ENCODE measurements at places on chromosomes 16 and 17.

- DNase-seq: no peak
These were observed 5.0 kb upstream of the KCTD11 start for GRCh38 chr17:7346761-7347614.

DNA sequence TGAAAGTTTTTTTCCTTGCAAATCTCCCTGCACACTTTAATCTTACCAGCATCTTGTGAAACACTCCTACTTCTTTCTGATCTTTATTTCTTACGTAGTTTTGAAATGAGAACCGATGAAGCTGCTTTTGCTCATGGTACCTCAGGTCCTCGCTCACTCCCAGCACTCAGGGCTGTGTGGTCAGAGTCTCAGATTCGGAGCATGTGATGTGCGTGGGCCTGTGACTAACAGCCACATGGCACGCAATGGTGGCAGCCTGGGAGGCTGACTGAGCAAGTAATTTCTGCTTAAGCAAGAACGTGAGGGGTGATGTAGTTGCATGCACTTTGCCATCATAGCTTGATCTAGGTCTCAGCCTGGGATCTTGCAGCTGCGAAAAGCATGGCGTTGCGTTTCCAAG is 624.3 kb downstream of the MAF start:
- no peak for DNase-seq

GRCh38 chr17:81026266-81027036 is 8.5 kb upstream of the BAIAP2 start:
- no peak for DNase-seq

- DNase-seq: no peak
These were observed 3.0 kb downstream of the PDZD9 start for GRCh38 chr16:21997697-21998480.

DNA sequence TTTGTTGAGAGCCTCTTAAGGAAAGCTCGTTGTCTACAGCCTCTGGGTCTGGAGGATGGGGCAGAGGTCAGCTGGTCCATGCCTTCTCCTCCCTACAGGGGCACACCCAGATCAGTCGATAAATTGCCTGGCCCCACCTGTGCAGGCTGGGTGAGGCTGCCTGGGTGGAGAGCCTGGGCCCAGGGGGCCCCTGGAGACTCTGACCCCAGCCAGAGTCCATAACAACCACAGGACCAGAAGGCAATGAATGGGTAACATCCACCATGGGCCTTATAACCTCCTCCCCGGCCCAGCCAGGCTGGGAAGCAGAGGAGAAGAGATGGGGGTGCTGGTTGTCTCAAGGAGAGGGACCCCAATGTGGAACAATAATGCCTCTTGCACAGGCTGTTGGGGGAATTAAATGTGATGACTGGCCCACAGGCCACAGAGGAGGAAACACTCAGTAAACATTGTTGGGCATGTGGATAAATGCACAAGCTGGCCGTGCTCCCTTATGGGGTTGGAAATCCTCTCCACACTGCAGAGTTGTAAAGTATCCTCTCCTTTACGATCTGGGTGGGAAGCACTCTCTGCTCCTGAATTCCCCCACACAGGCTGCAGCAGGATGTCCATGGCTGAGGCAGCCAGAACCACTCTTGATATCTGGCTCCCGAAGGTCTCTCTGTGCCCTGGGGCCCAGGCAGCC is 56.7 kb upstream of the TOB1 start:
- no peak for DNase-seq

GRCh38 chr17:58378733-58379510 is 26.9 kb upstream of the SUPT4H1 start:
- DNase-seq: no peak

- no peak for DNase-seq
These were observed 182.4 kb downstream of the TOX3 start for GRCh38 chr16:52364500-52364899.

DNA sequence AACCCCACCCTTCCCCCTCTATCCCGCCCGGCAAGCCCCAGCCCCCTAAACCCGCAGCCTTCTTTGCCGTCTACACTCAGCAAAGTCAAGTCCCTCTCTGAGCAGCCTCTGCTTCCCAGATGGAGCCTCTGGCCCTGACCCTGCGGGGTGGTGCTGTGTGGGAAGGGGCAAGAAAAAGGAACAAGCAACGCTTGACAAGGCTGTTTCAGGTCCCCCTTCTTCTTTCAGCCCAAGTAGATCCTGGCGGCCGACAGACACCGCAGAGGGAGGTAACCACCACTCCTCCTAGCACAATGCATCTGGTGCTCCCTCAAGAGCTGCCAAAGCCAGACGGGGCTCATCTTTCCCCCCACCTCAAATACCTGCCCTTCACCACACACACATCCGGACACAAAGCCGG is 178.3 kb downstream of the ENGASE start:
- DNase-seq: no peak

- DNase-seq: no peak
These were observed 253.4 kb upstream of the RPL38 start for GRCh38 chr17:73949903-73950592.

- DNase-seq: no peak
These were observed 138.8 kb downstream of the PRKCA start for GRCh38 chr17:66441101-66441661.

DNA sequence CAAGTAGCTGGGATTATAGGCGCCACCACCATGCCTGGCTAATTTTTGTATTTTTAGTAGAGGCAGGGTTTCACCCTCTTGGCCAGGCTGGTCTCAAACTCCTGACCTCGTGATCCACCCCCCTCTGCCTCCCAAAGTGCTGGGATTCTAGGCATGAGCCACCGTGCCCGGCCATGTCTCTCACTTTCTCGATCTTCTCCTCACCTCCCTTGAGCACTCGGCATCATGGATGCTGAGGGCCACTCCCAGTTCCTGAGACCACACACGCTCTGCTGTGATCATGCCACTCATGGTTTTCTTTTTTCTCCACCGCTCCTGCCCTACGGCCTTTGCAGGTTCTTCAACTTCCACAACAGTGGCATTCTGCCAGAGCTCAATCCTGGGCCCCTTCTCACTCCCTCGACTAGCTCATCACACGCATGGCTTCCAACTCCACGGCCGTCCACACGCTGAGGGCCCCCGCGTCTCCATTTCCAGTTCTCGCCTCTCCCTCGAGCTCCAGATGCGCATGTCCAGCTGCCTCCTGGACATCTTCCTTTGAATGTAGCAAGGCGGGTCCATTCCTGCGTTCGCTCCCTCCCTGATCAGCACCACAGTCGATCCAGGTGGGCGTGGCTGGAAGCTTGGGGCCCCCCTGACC is 5.5 kb upstream of the NCBP3 start:
- no peak for DNase-seq

DNA sequence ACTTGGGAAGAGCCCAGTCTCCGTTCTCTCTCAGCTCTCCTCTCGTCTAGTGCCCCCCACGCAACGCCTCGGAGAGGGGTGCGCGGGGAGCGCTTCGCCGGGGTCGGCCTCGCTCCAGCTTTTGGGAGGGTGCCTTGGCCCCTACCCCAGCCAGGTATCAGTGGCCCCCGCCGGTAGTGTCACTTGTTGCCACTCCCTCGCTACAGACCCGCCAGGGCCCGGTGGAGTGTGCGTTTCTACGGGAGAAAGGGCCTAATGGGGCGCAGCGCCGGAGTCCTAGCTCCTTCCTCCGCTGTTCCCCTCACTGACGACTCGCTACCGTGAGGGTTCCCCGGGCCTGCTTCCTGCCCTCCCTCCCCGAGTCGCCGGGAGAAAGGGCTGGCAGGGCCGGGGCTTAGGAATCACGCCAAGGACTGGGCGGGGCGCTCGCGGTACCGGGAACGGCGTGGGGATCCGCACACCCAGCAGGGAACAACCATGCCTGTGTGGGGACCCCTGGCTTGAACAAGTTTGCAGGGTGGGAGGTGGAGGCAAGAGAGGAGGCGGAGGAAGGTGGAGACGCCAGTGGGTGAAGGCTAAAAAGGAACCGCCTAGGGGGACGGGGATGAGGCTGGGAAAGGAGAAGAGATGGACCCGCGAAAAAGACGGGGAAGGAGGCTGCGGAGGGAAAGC is 997 bp upstream of the CDH11 start:
- peak; percentile 22 for DNase-seq

GRCh38 chr17:8164815-8165131 is 2.0 kb upstream of the VAMP2 start:
- DNase-seq: no peak

DNA sequence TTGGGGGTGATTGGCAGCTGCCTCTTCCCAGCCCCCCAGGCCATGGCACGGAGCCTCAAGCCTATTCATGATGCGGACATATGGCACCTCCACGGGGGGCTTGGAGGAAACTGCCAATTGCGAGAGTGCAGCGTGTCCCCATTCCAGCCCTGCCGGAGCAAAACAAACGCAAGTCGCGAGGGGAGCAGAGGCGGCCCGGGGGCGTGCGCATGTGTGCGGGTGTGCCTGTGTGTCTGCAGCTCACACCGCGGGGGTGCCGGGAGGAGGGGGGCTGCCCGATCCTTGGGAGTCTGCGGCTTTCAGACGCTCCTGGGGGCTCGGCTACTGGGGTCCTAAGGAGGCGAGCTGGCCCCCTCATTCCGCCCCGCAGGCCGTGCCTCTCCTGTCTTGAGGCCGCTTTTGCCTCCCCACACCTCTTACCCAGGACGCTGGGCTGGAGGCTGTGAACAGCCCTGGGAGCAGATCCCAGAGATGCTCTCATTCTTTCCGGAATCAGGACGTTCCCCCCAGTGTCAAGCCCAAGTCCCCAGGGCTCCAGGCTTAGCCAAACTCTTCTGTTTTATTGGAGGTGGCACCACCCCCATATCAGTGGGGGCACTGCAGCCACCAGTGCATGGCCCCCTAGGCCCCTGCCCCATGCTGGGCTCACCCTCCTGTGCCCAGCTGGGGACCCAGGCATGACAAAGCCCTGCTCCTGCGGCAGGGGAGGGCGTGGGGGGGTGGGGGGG is 29.1 kb downstream of the ENDOV start:
- DNase-seq: no peak

- no peak for DNase-seq
These were observed 4.7 kb downstream of the PLEKHG4 start for GRCh38 chr16:67283826-67284555.

GRCh38 chr16:72508191-72508590 is 336.2 kb upstream of the PMFBP1 start:
- DNase-seq: no peak

DNA sequence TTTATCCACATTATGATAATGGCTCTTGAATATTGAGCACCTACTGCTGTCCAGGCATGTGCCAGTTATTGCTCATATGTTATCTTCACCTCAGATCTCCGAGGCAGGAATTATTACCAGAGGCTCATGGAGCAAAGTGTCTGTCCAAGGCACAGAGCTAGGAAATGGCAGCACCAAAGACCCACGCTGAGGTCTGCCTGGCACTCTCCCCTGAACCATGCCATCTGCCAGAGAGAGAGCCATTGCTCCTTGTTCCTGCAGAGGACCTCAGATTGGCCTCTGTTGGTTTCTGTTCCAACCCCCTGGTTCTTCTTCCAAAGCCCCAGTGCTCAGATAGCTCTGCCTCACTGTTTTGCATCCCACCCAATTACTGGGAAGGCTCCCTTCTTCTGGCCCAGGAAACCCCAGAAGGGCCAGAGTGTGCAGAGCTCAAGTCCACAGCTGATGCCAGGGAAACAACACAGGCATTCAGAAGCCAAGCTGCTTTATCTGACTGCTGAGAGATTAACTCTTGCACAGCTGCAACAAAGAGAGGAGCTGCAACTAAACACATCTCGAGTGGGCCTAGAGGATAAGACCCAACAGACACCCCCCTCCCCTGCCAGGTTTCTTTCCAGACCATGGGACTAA is 5.9 kb downstream of the ASIC2 start:
- DNase-seq: no peak

DNA sequence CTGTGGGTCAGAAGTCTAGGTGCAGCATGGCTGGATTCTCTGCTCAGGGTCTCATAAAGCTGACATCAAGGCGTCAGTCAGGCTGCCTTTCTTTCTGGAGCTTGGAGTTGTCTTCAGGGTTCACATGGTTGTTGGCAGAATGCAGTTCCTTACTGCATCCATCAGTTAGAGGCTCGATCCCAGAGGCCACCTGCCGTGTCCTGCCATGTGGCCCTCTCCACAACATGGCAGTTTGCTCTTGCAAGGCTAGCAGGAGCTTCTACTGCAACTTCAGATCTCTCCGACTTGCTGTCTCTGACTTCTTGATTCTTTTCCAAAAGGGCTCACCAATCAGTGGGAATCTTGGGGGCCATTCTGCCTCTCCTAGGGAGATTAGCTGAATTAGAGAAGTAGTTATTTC is 11.9 kb downstream of the PITPNC1 start:
- no peak for DNase-seq

DNA sequence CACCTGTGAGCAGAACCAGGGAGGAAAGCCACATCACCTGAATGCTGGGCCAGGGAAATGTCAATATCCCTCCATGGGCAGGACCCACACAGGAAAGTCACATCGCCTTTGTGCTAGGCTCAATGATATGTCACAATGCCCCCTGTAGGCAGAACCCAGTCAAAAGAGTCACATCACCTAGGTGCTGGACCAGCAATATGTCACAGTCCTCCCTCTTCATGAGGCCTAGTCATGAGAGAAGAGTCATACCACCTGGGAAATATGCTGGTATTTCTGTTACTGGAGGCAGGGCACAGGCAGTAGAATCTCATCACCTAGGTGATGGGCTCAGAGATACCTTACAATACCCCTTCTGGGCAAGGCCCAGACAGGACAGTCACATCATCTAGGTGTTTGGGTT is 1843.4 kb downstream of the TP53TG3F start:
- DNase-seq: no peak

DNA sequence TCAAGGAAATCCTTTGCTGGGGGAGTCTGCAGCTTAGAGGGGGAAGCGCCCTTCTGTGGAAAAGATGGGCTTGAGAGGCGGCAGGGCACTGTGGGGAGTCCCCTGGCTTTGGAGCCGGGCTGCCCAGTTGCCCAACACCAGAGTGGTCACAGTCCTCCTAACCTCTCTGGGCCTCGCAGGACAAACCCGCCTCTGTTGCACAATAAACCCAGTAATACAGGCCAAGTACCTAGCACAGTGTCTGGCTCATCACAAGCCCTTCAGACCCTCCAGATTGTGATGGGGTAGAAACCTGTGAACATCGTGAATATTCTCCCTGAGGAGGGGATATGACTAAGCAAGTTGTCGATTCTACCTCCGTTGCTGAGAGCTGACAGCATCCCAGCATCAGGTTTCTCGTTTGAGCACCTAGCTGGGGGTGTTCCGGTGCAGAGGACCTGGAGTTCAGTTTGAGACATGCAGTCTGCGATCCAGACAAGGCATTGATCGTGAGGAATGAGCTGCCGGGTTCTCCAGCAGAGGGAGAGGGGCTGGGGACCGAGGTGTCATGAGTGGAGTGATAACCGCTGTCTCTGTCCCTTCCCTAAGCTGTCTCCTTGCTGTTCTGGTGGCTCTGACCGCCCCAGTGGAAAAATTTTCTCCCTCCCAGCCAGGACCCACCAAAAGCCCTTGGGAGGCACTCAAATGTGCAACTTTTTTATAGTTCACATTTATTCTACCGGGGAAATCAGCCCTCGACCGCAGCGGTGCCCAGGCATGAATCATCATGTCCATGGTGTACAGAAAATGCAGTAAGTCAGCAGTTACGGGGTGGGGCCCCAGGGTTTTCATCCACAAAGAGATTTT is 161.9 kb downstream of the WSCD1 start:
- peak; percentile 36 for DNase-seq

- DNase-seq: no peak
These were observed 3.2 kb downstream of the NDE1 start for GRCh38 chr16:15653227-15653626.

- no peak for DNase-seq
These were observed 2.0 kb downstream of the P2RX1 start for GRCh38 chr17:3914312-3914670.
